GOT3 (cell line): ENCODE measurements at places on chromosomes 11 and 22.

GRCh38 chr11:112651386-112651785, 309.8 kb upstream of the NCAM1 start:
- DNase-seq = no peak

GRCh38 chr22:30535182-30535581, 11.4 kb downstream of the SEC14L6 start:
- DNase-seq = no peak

DNA sequence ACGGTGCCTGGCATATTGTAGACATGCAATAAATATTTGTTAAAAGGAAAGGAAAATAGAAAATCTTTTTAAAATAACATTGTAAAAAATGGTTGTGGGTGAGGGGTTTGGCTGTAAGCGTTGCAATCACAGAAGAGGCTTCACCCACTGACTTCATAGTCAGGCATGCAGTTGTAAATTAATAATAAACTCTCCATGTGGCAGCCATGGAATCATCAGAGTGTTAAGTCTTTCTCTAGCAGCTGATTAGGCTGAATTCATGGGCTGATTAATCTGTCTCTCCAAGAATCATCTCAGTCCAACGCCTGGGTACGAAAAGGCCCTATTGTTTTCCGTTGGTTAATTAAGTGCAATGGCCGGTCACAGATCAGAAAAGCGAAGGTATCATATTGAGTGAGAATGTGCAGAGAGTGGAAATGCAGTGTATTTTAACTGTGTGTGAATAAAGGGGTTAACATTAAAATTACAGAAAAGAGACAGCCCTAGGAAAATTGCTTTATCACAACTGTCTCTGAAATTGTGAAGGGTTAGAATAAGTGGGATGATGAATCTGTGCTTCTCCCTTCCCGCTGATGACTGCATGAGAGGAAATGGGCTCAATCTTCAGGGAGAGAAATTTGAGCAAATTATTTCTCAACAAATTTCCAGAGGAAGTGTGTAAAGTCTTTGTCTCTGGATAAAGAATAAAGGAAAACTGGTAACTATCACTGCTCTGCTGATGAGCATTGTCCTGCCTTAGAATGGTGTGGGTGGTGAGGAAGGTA, 269.0 kb downstream of the FAM76B start:
- no peak for DNase-seq

DNA sequence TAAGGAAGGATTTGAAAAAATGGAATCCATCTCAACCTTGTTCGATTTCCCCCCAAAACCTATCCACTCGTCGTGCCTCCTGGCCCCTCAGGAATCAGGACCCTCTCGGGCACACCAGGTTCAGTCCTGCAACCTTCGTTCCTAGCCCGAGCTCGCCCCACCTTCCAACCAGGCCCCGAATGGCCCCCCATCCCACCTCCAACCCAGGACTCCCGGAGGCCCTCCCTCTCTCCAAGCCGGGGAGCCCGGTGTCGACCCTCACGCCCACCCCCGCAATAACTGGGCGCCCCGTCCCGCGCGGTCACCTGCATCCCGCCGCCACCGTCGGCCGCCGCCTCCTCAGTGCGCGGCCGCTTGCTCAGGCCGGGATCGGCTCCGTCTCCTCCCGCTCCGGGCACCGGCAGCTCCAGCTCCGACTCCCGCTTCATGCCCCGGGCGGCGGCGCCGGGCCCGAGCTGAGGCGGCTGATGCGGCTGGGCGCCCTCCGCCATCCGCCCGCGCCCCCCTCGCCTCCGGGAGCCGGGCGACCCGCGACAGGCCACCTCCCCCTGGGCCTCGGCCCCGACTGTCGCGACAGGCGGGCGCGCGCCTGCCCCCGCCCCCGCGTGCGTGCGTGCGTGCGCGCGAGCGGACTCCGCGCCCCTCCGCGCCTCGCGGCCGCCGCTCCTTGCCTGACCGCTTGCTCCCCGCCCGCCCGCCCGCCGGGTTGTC, 534 bp downstream of the RBFOX2 start:
- no peak for DNase-seq

DNA sequence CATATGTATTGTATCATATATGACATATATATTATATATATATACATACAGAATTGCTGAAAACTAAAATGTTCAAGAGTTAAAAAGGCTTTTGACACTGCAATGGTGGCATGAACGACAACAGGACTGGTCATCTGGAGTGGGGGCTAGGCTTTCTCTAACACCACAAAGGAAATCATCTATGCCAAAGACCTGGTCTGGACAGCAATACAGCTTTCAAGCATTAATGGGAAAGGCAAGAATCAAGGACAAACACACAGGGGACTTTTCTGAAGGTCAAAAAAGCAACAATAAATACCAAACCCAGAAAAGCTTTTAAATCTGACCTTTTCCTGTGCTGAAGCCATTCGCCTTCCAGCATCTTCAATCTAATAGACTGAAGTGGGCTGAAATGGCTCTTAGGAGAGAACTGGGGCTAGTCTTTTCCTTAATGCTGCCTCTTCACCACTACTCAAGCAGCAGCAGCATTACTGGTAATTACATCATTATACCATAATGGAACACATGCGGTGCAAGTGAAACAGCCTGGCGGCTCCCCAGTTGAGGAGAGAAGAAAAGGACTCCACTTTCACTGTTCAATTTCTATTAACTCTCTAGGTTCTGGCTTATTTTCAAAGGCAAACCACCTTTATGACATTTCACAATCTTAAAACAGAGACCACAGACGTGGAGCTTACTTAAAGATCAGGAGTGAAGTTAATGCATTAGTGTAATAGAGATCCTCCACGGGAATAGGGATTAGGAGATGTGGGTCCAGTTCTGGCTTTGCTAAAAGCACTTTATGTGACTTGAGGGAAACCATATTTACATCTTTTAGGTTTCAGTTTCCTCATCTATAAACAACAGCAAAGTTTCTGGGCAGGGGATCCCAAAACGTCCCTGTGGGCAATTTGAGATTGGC, 63.0 kb downstream of the GAB2 start:
- no peak for DNase-seq

GRCh38 chr11:100991541-100991940, 138.1 kb downstream of the PGR start:
- no peak for DNase-seq

GRCh38 chr11:30605036-30605605, 19.0 kb upstream of the MPPED2 start:
- no peak for DNase-seq

DNA sequence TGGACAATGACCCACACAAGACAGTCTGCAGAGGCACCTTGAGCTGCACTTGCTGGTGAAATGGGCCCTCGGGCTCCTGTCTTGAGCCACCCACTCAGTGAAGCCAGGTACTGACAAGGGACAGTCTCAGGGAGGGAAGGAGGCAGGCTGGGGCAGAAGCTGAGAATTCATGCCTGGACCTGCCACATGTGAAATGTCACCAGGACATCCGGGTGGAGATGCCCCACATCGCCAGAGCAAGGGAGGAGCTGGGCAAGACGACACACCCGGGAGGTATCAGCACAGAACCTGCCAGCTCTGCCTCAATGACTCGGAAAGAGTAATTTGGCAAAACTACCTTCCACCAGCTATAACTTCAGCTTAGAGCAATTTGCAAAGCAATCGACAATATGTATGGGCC, 23.5 kb downstream of the CPT1A start:
- no peak for DNase-seq

GRCh38 chr11:93969925-93970922, 50.9 kb upstream of the HEPHL1 start:
- DNase-seq = no peak

DNA sequence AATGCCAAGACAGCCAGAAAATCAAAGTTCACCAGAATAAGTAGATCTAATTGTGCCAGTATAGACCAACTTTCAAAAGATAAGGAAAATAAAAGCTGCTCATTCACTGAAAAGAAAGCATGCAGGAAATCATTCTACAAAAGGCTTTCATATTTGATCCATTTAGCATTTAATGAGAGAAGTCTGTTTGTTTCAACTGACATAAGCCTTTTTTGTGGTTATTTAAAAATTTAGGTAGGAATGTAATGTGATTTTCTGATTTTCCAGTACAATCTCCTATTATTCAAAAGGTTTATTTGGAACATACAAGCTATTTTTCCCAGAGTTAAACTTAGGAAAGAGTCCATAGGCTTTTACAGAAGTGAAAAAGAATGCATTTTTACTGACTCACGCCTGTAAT, 92.7 kb downstream of the SBF2 start:
- DNase-seq = no peak

GRCh38 chr11:70423523-70424505, 25.5 kb downstream of the CTTN start:
- DNase-seq = no peak
